ENCODE measurements at places on chromosomes 11 and 22.
A peak's percentile ranks its signal among the peaks of the same experiment; 100 is the strongest.

- DNase-seq: no peak
- peaks cover 5% of the 10 kb centered on the region for H3K27me3 ChIP-seq
- peak overlapping the region; percentile 98 for H3K4me3 ChIP-seq
- H3K27ac ChIP-seq: peak overlapping the region; percentile 100
- no peaks in the 10 kb centered on the region for H3K36me3 ChIP-seq
- H3K4me1 ChIP-seq: no peaks in the 10 kb centered on the region
Measured at GRCh38 chr11:8811571-8811970, 99.4 kb upstream of the AKIP1 start.

DNA sequence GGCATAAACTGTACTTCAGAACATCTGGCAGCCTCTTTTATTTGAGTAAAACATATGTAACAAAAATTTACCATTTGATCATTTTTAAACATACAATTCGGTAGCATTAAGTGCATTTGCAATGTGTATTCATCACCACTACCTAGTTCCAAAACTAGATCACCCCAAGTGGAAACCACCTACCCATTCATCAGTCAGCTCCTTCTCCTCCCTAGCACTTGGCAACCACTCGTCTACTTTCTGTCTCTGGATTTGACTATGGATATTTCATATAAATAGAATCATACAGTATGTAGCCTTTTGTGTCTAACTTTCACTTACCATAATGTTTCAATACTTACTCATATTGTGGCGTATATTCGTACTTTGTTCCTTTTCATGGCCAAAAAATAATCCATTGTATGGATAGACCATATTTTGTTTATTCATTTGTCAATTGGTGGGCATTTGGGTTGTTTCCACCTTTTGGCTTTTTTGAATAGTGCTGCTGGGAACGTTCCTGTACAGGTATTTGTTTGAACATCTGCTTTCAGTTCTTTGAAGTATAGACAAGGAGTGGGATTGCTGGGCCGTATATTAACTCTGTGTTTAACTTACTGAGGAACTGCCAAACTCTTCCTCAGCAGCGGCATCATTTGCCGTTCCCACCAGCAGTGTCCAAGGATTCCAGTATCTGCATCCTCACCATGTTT lies 27.2 kb upstream of the ADORA2A start:
- peak overlapping the region; percentile 53 for H3K4me3 ChIP-seq
- peaks cover 6% of the 10 kb centered on the region for H3K27me3 ChIP-seq
- H3K36me3 ChIP-seq: peaks cover 51% of the 10 kb centered on the region
- peaks cover 69% of the 10 kb centered on the region for H3K4me1 ChIP-seq

- no peak overlapping the region for H3K4me3 ChIP-seq
- H3K27ac ChIP-seq: no peak overlapping the region
- peaks cover 14% of the 10 kb centered on the region for H3K36me3 ChIP-seq
- no peak for DNase-seq
- peaks cover 1% of the 10 kb centered on the region for H3K27me3 ChIP-seq
- H3K4me1 ChIP-seq: peaks cover 62% of the 10 kb centered on the region
Measured at GRCh38 chr22:46062232-46062615, 85.3 kb upstream of the WNT7B start.

GRCh38 chr22:38423512-38424503 lies 31.2 kb downstream of the KCNJ4 start:
- H3K27me3 ChIP-seq: peaks cover 9% of the 10 kb centered on the region
- H3K4me1 ChIP-seq: no peaks in the 10 kb centered on the region
- H3K27ac ChIP-seq: no peak overlapping the region
- no peak overlapping the region for H3K4me3 ChIP-seq
- DNase-seq: no peak

DNA sequence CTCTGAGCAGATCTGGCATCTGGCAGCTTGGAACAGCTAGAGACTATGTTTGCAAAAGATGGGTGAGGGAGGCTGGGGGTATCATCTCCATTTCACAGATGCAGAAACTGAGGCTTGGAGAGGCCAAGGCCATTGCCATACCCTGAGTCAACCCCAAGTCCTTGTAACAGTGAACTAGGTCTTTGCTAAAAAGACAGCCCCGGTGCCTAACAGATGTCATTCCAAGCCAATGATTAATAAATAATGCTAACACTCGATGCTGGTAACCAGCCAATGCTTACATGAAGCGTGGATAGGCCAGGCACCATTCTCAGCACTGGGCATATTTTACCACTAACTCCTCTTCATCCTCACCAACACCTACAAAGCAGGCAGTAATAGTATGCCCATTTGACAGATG lies 164.0 kb downstream of the MN1 start:
- H3K4me3 ChIP-seq: no peak overlapping the region
- H3K27ac ChIP-seq: no peak overlapping the region
- H3K36me3 ChIP-seq: no peaks in the 10 kb centered on the region
- H3K27me3 ChIP-seq: peaks cover 10% of the 10 kb centered on the region
- DNase-seq: peak; percentile 43

DNA sequence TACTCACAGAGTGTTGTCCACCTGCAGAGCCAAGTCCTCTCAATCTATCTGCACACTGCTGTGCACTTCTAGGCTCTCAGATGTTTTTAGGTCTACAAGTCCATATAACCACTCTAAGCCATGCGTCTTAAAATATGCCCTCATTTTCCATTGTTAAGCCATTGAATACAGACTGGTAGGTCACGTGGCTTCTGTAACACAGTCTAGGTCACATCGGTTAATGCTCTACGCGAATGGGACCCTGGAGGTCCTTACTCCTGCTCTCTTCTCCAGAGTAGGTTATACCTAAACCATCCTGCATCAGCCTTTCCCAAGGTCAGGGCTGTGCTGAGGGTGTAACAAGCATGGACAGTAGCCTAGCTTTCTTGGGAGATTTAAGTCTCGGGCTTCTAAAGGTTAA lies 819 bp downstream of the JAML start:
- no peaks in the 10 kb centered on the region for H3K36me3 ChIP-seq
- peaks cover under 1% of the 10 kb centered on the region for H3K4me1 ChIP-seq
- H3K27ac ChIP-seq: no peak overlapping the region

DNA sequence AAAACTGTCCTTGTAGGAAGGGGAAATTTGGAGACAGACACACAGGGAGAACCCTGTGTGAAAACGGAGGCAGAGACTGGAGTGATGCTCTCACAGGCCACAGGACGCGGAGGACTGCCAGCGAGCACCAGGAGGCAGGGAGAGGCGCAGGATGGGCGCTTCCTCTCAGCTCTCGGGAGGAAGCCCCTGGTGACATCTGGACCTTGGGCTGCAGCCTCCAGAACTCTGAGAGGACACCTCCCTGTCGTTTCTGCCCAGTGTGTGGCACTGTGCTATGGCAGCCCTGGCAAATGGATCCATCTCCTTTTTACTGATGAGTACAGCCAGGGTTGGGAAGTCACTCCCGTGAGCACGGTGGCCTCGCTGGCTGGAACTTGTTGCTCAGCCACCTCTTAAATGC lies 73.9 kb downstream of the LRRC32 start:
- 0 out of 2 replicates have a peak, but pooled peaks cover 6% of the 10 kb centered on the region for H3K4me1 ChIP-seq
- no peaks in the 10 kb centered on the region for H3K36me3 ChIP-seq
- DNase-seq: no peak
- H3K27me3 ChIP-seq: peaks cover 25% of the 10 kb centered on the region

DNA sequence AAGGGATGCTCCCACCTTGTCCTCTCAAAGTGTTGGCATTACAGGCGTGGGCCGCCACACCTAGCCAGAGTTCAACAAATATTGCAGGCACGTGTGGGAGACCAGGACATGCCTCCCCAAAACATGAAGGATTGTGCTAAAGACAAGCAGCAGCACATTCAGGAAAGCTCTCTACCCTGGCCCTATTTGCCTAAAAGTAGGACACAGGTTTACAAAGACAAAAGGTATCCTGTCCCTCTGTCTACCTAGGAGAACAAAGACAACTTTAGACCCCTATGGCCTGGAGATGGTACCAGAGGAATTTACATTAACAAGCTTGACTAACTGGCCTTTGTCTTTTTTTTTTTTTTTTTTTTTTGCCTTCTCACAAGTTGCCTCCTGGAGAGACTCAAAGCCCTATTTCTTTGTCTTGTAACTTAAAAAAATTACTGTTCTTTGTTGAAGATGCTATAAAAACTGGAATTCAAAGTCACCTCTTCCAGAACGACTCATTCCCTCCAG lies 859 bp upstream of the ACCS start:
- peaks cover 21% of the 10 kb centered on the region for H3K4me1 ChIP-seq
- H3K27ac ChIP-seq: peak overlapping the region; percentile 94
- peaks cover 14% of the 10 kb centered on the region for H3K27me3 ChIP-seq
- no peak for DNase-seq
- no peaks in the 10 kb centered on the region for H3K36me3 ChIP-seq

GRCh38 chr11:47433157-47433556 lies 6.9 kb upstream of the PSMC3 start:
- H3K27me3 ChIP-seq: no peaks in the 10 kb centered on the region
- H3K4me1 ChIP-seq: peaks cover 16% of the 10 kb centered on the region
- peak; percentile 33 for DNase-seq
- no peaks in the 10 kb centered on the region for H3K36me3 ChIP-seq

- H3K36me3 ChIP-seq: no peaks in the 10 kb centered on the region
- H3K27me3 ChIP-seq: peaks cover 34% of the 10 kb centered on the region
- no peak overlapping the region for H3K4me3 ChIP-seq
Measured at GRCh38 chr22:27730641-27731433, 70.7 kb downstream of the MN1 start.

DNA sequence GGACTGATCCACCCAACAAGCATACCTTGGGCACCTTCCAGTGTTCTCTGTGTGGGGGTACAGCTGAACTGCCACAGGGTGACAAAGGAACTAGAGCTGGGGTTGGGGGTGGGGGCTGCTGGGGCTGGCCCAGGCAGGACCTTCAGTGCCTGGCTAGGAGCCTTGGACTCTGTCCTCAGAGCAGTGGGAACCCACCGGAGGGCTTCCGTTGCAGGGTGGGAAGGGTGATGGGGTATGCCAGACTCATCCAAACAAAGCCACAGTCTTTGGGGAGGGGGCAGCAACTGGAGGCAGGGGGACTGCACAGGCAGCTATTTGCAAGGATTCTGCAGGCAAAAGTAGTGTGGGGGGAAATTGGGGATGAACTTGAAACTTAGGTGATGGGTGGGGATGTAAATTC lies 35.7 kb upstream of the CLDN5 start:
- peaks cover 12% of the 10 kb centered on the region for H3K27me3 ChIP-seq
- no peak for DNase-seq
- H3K4me1 ChIP-seq: peaks cover 2% of the 10 kb centered on the region
